Mucosa of descending colon (tissue), 3 donors: ENCODE measurements at places on chromosomes 5 and 9. TPM values are rescaled to one million over a fixed set of nuclear protein-coding genes. Genes with fewer than 3 reads are reported as not detected.

DNA sequence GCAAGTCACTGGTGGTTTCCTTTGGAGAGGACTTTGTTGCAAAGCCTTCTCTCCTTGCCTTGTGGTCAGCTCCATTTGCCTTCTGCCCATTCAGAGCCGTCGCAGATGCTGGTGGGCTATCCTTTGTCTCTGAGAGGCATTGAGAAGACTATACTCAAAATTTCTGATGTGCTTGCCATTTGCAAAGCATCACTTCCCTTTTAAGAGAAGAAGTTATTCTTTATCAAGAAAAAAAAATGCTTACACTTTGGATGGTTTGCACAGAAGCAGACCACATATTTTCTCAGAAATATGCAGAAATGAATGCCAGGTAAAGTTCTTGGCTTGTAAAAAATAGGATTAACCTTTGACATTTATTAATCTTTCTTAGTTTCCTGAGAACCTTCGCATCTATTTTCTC lies 195.8 kb upstream of the KLF4 start:
- DNase-seq: no peak

The ACTBL2 gene
- not detected for total RNA-seq

GRCh38 chr5:124342986-124343385 lies 403.5 kb downstream of the ZNF608 start:
- no peak for DNase-seq

- no peak for DNase-seq
Measured at GRCh38 chr5:33332804-33333203, 108.0 kb upstream of the TARS1 start.

The SMIM33 gene
- total RNA-seq: 1.8 TPM

The APBA1 gene
- total RNA-seq: 10.1 TPM

GRCh38 chr5:71949772-71950171 lies 157.5 kb upstream of the MAP1B start:
- DNase-seq: no peak

DNA sequence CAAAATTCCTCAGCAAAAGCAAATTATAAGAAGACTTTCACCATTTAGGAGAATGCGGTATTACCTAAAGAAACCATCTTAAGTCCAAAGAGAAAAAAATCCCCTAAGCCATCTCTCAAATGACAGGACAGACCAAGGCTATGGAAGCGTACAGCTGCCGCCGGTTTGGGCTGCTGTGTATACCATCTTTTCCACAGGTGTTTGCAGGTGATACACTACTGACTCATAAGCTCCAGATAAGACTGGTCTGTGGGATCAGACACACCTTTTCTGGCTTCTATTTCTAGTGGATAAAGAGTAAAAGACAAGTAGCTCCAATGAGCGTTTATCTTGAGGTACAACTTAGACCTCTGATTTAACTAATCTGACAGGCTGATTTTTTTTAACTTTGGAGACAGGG lies 7.7 kb downstream of the CDKN2AIPNL start:
- no peak for DNase-seq

- DNase-seq: no peak
Measured at GRCh38 chr5:159341906-159342310, 11.6 kb upstream of the IL12B start.

The DND1 gene
- 0.95 TPM for total RNA-seq

The SLCO6A1 gene
- total RNA-seq: not detected

DNA sequence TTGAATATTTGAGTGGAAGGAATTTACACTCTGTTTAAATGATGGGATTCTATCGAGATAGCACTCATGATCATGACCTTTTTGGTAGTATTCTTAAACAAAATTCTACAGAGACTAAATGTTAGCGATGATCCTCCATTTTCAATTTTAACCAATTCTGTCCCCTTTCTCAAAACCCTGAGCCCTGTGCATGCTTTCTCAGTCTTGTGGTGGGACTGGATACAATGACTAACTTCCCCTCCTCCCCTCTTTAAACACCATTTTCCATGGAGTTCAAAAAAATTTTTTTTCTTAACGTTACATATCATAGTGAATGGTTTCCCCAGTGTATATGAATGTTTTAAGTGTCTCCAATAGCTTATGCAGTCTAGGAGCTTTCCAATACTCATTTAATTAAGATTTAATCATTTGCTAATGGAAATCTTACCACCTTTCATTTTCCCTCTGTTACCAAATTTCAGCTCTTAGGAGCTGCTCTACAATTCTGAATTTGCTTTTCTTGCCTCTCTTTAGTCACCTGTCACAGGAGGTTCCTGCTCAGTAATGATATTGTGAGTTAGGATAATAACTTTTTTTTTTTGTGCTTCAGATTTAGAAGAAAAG lies 101.2 kb downstream of the MAP1B start:
- no peak for DNase-seq

DNA sequence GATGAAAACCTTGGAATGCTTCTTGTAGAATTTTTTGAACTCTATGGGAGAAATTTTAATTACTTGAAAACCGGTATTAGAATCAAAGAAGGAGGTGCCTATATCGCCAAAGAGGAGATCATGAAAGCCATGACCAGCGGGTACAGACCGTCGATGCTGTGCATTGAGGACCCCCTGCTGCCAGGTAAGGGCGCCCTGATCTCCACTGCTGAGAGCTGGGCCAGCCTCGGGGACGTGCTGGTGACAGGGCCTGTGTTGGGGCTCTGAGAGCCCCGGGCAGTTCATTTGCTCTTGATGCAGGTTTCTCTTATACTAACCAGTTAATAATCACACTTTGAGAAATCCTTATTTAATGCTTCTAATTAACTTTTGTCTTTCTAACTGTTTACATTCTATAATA lies 33.0 kb downstream of the TENT4A start:
- no peak for DNase-seq

The SPATA24 gene
- 3.4 TPM for total RNA-seq

- DNase-seq: no peak
Measured at GRCh38 chr9:1353291-1353690, 303.1 kb downstream of the DMRT2 start.

The PALM2AKAP2 gene
- 0.69 TPM for total RNA-seq

The ADAMTS12 gene
- 2.9 TPM for total RNA-seq
